ENCODE measurements at places on chromosomes 3 and 15.

GRCh38 chr3:134611516-134611915 is 39.3 kb downstream of the KY start:
- no peak for DNase-seq

- no peak for DNase-seq
Measured at GRCh38 chr15:46892621-46893160, 824.6 kb upstream of the SEMA6D start.

DNA sequence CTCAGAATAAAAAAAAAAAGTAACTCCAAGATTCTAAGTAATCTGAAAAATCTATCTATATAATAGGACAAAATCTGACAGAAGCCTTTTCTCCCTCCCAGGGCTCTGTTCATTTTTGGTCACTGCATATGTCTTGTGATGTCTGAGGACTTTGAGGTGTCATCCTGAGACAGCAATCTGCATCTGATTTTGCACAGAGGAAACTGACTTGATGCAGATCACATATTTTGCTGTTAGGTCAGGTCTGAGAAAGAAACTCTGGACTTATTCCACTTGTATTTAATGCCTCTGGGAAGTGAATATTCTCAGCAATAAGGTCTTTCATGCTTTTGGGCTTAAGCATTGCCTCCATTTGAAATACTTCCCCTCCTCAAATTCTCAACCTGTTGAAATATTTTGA is 295.2 kb upstream of the THBS1 start:
- DNase-seq: no peak

GRCh38 chr3:183149915-183150750 is 12.4 kb downstream of the LAMP3 start:
- no peak for DNase-seq

Data from spleen (tissue), 13 donors.